ENCODE measurements at places on chromosomes 16 and 17.

- no peak for DNase-seq
These were observed 42.7 kb upstream of the CPNE2 start for GRCh38 chr16:57049678-57050077.

DNA sequence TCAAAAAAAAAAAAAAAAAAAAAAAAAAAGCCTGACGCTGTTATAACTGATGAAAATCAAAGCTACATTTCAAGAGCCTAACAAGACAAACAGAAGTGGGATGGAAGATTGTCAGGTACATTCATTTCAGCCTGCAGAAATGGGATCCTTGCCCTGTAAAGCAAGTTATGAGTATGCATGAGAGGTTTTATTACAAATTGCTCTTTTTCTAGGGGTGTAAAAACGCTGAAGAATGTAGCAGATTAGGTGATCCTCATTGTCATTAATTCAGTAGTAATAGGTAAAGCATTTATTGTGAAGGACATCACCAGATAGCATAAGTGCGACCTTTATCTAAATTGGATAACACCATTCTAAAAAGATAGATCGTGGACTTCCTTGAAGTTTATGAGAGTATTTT lies 208.3 kb downstream of the KCNJ2 start:
- DNase-seq = no peak

DNA sequence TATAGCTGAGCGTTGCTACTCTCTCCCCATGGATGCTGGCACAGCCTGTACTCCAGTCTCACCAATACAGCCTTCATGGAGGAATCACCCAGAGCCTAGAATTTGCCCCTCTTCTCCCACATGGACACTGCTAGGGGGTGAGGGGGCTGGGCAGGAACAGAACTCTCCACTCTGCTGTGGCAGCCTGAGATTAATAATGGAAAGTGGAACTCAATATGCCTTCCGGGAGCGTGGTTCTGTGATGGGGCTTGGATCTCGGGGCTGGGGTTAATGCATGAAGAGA lies 1.2 kb downstream of the SLC9A5 start:
- DNase-seq = no peak

- no peak for DNase-seq
These were observed 7.5 kb downstream of the CFAP97D1 start for GRCh38 chr17:43787728-43788127.

All from cortex of kidney (tissue), 1 donor.